ENCODE measurements at places on chromosomes 4 and X.

- DNase-seq: no peak
Measured at GRCh38 chr4:25896776-25897539, 17.1 kb upstream of the SMIM20 start.

DNA sequence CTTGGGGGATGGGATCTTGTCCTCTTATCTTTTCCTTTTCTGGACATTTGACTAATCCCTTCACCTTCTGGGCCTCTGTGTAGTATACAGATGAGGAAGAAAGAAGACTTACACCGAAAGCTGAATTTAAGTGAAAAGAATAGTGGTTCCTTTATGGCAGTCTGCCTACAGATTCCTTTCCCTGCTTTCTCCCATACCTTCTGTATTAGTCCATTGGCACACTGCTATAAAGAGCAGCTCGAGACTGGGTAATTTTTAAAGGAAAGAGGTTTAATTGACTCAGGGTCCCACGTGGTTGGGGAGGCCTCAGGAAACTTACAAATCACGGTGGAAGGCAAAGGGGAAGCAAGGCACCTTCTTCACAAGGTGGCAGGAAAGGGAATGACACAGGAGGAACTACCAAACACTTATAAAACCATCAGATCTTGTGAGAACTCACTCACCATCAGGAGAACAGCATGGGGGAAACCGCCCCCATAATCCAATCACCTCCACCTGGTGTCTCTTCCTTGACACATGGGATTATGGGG, 34.0 kb upstream of the CD38 start:
- no peak for DNase-seq

GRCh38 chr4:128565565-128566186, 243.8 kb upstream of the JADE1 start:
- DNase-seq: peak; percentile 67

DNA sequence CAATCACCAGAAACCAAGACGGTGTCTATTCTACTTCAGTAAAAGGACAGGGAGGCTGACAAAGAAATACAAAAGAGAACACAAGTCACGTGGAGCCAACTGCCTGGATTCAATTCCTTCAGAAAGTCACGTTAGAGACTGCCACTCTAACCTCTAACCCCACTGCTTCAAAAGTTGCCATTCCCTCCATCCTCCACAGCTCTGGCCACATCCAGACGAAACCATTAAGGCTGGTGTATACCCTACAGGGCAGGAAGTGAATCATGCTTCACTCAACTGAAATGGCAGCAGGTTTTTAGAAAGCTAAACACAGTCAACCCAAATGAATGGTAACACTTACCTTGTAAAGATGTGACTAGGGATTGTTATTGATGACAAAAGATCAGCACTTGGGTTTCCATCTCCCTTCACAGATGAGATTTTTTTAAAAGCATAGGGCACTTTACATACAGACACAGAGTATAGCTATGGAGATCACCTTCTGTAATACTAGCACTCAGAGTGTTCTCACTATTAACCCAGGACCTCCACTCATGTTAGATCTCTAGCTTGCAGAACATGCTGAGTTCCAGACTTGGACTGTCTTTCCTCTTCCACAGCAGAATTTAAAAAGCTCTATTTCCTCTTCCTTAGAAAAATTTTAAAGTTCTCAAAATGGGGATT, 37.4 kb downstream of the MAML3 start:
- DNase-seq: peak; percentile 75

DNA sequence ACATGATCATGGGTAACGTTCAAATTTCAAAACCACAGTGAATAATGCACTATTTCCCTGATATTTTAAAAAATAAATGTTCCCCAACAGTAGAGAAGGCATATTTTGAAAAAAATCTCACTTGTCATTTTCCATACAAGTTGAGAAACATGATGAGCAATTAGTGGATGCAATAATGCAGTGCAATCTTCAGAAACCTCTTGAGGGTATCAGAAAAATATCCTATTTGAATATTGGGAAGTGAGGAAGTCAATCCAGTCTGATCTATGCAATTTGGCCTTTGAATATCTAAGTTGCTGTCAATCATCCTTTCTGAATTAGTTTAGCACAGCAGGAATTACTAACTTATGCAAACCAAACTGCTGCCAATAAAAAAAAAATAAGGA, 776.8 kb downstream of the PCDH18 start:
- DNase-seq: no peak

DNA sequence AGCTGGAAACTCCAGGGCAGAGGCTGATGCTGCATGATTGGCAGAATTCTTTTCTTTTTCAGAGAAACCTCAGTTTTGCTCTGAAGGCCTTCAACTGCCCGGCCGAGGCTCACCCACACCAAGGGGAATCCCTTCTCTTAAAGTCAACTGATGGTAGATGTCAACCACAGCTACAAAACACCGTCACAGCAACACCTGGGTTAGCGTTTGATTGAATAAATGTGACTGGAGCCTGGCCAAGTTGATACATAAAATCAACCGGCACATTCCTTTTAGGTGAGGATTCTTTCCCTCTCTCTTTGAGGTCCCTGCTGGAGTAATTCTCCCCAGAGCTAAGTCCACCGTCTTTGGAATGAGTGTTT, 15.2 kb upstream of the KIAA0232 start:
- no peak for DNase-seq

- DNase-seq: peak; percentile 67
Measured at GRCh38 chrX:71622576-71623450, 4.5 kb upstream of the CXCR3 start.

GRCh38 chr4:48017108-48017571, 568 bp downstream of the NIPAL1 start:
- peak; percentile 89 for DNase-seq

GRCh38 chr4:102586644-102587021, 85.5 kb downstream of the NFKB1 start:
- DNase-seq: no peak

- peak; percentile 22 for DNase-seq
Measured at GRCh38 chr4:72768364-72768763, 199.3 kb upstream of the ADAMTS3 start.

- peak; percentile 6 for DNase-seq
Measured at GRCh38 chr4:69823481-69824186, 36.3 kb downstream of the SULT1E1 start.

GRCh38 chrX:96407501-96407900, 277.1 kb upstream of the DIAPH2 start:
- DNase-seq: peak; percentile 31

DNA sequence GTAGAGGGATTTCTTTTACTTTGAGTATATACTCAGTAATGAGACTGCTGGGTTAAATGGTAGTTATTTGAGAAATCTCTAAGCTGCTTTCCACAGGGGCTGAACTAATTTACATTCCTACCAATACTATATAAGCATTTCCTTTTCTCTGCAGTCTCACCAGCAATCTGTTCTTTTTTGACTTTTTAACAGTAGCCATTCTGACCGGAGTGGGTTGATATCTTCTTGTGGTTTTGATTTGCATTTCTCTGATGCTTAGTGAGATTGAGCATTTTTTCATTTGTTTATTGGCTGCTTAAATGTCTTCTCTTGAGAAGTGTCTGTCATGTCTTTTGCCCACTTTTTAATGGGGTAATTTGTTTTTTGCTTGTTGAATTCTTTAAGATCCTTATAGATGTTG, 43.3 kb downstream of the SPCS3 start:
- no peak for DNase-seq

GRCh38 chr4:145520172-145520571, 38.5 kb downstream of the SMAD1 start:
- no peak for DNase-seq

DNA sequence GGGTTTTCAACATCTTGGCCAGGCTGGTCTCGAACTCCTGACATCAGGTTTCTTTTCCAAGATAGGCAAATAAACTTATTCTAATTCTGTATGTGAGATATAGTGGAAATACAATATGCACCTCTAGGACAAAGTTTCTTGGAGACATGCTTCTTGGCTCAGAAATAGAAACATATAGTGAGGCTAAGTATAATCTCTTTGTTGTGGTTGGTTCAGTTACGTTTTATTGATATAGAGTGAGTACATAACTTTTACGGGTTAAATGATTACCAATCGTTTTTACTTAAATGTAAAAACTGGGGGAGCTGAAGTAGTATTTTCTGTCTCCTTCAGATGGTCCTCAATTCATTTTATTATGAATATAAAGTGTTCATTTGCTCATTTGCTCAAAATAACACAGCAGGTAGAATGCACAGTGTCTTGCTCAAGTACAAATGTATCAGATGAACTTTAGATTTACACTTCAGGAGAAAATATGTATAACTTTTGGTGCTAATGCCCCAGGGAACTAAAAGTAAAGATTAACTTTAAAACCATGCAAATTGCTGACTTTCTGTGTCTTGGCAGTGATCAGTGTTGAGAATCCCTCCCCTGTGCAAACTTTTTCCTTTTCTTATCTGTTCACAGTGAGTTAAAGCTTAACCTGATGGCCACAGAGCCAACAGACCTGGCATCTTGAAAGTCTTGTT, 77.6 kb downstream of the AFF1 start:
- no peak for DNase-seq

GRCh38 chrX:45623266-45623665, 422.6 kb upstream of the DIPK2B start:
- peak; percentile 84 for DNase-seq

GRCh38 chr4:185019456-185020292, 1.4 kb downstream of the HELT start:
- DNase-seq: no peak

DNA sequence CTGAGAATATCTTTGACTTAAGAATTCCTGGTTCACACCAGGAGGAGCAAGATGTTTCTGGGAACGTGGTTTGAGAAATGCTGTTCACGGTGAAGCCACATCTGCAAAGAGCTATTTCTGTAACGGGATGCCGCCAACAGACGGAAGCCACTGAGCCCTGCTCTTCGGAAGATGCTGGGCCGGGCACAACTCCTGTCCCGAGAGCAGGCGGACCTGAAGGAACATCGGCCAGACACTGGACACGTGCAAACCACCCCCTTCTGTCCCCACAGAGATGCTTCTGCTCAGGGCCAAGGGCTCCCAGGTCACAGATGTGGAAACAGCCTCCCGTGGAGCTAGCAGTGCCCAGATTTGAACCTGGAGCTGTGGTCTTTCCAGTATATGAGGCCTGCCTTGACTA, 24.3 kb downstream of the HMX1 start:
- no peak for DNase-seq

DNA sequence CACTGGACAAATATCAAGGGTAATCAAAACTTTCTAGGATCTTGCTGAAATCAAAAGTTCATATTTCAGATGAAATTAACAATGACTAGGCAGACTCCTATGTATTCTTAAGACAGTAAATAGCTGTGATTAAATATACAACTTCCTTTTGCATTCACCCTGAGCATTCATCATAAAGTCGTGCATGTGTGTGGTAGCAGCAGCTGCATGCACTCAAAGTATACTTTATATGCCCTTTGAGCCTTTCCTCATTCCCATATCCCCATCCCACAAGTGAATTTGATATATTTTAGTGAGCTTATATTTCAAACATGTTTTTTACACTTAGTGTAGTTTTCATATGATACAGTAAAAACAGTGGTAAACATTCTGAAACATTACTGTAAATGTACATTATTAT, 959.0 kb downstream of the C4orf33 start:
- DNase-seq: no peak

- DNase-seq: no peak
Measured at GRCh38 chr4:151166636-151167035, 67.2 kb downstream of the RPS3A start.

GRCh38 chr4:38565271-38566199, 98.5 kb upstream of the KLF3 start:
- DNase-seq: peak; percentile 0

- no peak for DNase-seq
Measured at GRCh38 chr4:113919145-113919544, 60.3 kb downstream of the ARSJ start.

All from ELR (cell line).